Right renal pelvis (tissue), 4 donors: ENCODE measurements at places on chromosomes 1 and 21.

DNA sequence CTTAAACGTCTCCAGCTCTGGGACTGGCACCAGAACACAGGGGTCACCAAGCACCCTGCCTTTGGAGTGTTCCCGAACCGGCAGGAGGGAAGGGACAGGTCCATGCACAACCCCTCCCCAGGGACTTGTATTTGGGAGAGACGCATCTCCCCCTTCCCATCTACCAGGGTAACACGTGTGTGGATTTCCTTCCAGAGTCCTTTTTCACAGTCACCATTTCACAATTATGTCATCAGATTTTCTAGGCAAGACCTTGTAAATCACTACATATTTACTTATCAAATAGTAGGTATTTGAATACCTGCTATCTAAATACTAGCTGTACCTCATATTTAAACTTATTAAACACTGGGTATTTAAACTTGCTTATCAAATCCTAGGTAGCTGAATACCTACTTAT lies 57.4 kb upstream of the AJAP1 start:
- DNase-seq, result no peak

GRCh38 chr1:205449750-205450443 lies 5.9 kb downstream of the BLACAT1 start:
- peak; percentile 67 for DNase-seq

GRCh38 chr1:95229037-95229436 lies 5.0 kb upstream of the RWDD3 start:
- no peak for DNase-seq

DNA sequence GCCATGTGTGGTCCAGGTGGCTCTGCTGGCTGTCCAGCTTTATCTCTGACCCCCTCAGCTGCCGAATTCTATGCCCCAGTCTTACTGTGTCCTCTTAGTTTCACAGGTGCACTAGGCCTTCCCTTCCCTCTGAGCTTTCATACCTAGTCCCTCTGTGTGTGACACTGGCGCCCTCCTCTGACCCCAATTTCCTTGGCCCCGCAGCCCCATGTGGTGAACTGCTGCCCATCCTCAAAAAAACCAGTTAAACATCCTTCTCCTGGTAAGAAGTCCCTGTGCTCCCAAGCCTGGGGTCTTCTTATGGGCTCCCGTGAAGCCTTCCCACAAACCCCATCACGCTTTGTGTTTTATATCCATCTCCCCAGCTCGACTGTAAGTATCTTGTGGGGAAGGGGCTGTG lies 93.9 kb upstream of the TSPAN2 start:
- DNase-seq, result no peak

GRCh38 chr21:45393833-45394638 lies 10.9 kb upstream of the COL18A1 start:
- no peak for DNase-seq
